ENCODE measurements at places on chromosomes 12 and 14. TPM values are rescaled to one million over a fixed set of nuclear protein-coding genes. Genes with fewer than 3 reads are reported as not detected.

DNA sequence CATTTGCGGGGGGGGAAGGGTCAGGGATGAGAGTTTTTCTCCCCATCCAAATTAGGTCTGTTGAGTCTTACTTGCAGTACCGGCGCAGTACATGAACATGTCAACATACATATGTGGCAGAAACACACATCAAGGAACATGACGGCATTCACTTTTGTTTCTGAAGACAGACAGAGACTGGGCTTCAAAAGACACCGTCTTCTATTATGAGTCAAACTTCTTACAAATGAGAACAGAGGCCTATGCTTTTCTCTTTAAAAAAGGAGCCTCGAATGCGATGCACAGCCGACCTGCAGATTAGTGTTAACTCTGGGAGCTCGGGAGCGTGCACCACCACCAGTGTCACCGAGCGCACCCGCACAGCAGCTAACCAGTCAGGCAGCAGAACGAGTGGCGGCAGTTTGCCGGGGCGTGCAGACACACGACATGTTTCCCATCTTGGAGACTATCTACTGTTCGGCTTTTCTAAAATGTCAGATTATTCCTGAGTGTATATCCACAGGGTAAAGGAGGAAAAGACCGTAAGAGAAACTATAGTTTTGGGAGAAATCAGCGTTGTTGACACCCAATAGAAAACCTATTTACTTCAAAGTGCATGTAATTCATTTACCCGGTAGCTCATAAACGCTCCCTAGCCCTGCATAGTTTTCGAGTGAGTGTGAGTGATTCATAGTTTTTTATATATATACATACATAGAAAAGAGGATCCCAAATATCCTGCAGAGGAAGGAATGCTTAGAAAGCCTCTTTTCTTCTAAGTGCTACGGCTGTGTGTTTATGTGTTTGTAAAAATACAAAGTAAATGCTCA, 33.0 kb downstream of the UBR7 start:
- no peak for DNase-seq

DNA sequence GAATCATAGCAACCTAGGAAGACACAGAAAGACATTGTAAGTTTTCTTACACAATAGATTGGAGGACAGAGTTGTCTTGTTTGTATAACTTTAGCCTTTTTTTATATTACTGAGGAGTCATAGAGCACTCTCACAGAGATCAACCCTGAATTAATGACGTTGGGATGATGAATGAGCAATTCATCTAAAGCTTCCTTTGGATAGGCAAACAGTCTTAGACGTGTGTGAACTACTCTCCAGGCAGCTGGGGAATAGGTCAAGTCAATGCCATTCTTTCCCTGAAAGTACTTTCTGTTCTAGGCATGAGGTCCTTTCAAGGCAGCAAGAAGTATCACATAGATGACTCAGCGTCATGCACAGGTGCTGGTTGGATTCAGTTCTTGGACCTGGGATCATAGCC, 369.1 kb upstream of the NOVA1 start:
- DNase-seq, result no peak

DNA sequence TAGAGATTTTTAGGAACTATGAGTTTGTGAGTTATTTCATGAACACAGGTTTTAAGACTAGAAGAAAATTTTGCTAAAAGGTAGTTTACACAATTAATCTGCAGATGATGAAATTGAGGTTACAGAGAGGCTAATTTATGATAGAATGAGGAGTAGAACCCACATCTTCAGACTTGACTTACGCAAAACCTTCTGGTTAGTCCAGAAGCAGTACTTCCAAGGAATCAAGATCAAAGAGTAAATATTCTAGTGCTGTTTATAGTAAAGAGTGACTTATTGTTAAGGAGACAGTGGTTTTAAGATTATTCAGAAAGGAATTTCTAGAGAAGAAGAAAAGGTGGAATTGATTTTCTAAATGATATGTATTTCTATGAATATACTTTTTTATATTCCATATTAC, 10.6 kb upstream of the KITLG start:
- DNase-seq, result no peak

- no peak for DNase-seq
Measured at GRCh38 chr14:31457665-31458659, 656 bp upstream of the DTD2 start.

CCDC175 gene
- total RNA-seq, result not detected

GALNT16 gene
- 6.7 TPM for total RNA-seq

- DNase-seq, result no peak
Measured at GRCh38 chr12:47819138-47819895, 386 bp downstream of the HDAC7 start.

GRCh38 chr14:93733231-93733630, 55.1 kb downstream of the PRIMA1 start:
- DNase-seq, result no peak

FLVCR2 gene
- total RNA-seq, result 11.6 TPM

DNA sequence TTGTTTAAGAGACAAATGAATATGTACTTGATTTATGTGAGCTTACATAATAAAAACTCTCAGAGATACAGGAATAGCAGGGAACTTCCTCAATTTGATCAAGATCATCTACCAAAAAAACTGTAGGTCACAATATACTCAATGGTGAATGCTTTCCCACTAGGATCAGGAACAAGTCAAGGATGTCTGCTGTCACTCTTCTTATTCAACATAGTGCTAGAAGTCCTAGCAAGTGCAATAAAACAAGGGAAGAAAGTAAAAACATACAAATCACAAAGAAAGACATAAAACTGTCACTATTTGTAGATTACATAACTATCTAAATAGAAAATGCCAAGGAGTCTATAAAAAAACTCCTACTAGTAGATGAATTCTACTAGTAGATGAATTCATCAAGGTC, 41.9 kb upstream of the PAWR start:
- DNase-seq, result no peak

GRCh38 chr14:104686624-104687517, 2.5 kb upstream of the INF2 start:
- DNase-seq, result no peak

GRCh38 chr12:54277823-54278276, 2.1 kb downstream of the CBX5 start:
- DNase-seq, result no peak

TBX5 gene
- not detected for total RNA-seq

GUCY2C gene
- total RNA-seq, result not detected

DNA sequence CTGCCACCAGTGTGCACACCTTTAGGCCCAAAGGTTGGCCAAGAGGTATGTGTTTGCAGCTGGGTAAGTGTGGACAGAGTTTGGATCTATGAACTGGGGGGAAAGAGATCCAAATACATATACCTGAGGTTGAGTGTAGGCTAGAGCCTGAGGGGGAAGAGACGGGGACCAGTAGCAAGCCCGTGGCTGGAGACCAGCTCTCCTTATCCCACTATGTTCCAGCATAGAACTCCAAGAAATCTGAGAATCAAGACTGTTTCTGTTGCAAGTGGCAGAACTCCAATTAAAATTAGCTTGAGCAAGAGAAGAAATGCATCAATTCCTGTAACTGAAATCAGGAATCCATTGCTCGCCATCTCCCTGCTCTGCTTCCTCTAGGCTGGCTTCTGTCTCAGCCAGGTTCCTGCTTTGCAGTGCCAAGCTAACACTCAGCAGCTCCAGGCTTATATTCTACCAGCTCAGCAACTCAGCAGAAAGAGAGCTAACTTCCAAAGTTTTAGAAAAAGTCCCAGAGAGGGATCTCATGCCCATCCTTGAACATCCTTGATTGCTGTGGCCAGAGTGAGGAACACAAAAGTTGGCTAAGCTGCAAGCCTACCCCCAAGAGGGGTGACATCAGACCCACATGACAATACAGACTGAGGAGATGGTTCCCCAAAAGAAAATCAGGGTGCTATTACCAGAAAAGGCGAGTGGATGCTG, 1.5 kb upstream of the PCK2 start:
- DNase-seq, result no peak

ASIC1 gene
- total RNA-seq, result 1.1 TPM

TOMM20L gene
- not detected for total RNA-seq

DNA sequence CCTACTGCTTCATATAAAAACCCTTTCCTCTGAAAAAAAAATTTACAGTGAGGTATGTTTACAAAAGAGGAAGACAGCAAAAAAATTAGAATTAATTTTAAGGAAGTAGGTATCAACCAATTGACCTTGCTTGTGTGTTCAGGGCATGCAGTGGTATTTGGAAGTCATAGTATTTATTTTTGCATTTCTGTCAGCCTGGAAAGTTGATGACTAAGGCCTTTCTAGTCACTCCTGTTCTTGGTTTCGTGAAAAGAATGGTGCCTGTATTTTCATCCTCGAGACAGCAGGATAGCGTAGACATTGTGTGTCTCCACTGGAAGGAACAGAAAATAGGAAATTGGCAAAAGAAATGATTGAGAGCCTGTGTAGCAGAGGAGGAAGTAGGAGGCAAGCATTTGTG, 24.5 kb downstream of the SLC16A7 start:
- no peak for DNase-seq

PAN2 gene
- 41.6 TPM for total RNA-seq

SLC17A8 gene
- total RNA-seq, result not detected

DNA sequence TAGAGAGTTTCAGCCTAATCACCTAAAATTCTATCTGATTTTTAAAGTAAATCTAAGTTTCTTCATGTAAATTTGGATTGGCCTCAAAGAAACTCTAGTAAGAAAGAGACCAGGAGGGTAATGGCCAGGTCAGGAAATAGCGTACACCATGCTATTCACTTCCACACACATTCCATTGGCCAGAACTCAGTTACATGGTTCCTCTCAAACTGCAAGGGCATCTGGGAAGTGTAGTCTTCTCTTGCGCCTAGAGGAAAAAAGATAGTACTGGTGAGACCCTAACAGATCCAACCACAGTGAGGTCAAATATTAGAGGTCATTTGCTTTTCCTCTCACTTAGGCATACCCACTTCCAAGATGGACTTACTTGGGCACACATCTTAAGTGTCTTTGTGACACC, 39.1 kb downstream of the MBIP start:
- DNase-seq, result no peak

RFX4 gene
- not detected for total RNA-seq

DNA sequence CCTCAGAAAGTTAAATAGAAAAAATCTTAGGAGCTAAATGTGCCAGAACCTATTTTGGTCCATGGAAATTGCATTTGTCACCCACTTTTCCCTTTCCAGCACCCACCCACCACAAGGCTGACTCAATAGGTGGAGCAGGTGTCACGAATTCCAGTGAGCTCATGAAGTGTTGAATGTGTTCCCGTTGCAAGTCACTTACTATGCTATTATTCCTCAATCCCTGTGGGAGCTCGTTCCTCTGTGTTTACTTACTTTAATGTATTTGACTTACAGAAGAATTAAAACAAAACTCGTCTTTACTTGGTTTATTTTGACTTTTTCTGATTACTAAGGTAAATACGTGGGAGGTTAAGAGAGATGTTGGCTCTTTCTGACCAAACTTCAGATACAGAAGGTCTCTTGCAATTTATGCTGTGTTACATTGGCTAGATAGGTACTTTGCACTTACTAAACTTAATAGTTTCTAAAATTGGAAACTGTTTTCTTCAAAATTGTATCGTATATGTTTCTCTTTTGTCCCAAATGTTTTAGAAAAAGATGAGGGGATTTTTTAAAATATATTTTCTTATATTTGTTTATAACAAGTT, 269.4 kb upstream of the NOVA1 start:
- no peak for DNase-seq

DNA sequence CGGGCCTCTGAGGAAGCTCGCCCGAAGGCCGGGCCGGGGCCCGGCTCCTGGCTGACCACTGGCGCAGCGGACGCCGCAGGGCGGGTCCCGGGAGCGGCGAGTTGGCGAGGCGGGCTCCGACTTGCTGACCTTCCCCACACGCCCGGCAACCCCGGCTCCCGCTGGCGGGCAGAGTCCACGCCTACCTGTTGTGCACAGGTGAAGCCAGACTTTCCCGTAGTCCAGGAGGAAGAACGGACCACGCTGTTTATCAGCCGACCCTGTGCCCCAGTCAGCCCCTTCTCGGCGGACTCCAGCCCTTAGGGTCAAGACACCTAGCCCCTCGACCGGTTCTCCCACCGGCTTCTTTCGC, 407 bp downstream of the HEATR5A start:
- DNase-seq, result no peak

GRCh38 chr12:29943683-29944082, 159.9 kb upstream of the TMTC1 start:
- DNase-seq, result no peak

- DNase-seq, result no peak
Measured at GRCh38 chr12:88725592-88726143, 145.4 kb upstream of the KITLG start.

ERBB3 gene
- total RNA-seq, result 8.3 TPM

RPGRIP1 gene
- total RNA-seq, result 1.2 TPM

DNA sequence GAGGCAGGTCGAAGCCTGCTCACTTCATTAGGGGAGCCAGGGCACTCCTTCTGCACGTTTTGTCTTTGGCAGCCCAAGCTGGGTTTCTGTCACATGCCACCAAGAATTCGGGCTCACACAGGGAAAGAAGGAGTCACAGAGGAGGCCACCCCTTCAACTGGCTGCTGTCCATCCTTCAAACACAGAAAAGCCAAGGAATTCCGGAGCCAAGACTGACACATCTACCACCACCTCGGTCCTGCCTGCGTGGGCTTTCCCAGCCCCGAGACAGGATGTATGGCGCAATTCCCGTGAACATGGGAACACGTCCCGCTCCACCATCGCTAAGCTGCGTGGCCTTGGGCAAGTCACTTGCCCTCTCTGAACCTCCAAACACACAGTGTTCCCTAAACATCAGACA, 70.4 kb downstream of the NCOR2 start:
- DNase-seq, result no peak

- no peak for DNase-seq
Measured at GRCh38 chr12:3165078-3165980, 88.2 kb downstream of the TSPAN9 start.

GRCh38 chr12:98465950-98466602, 49.3 kb upstream of the TMPO start:
- DNase-seq, result no peak

DNA sequence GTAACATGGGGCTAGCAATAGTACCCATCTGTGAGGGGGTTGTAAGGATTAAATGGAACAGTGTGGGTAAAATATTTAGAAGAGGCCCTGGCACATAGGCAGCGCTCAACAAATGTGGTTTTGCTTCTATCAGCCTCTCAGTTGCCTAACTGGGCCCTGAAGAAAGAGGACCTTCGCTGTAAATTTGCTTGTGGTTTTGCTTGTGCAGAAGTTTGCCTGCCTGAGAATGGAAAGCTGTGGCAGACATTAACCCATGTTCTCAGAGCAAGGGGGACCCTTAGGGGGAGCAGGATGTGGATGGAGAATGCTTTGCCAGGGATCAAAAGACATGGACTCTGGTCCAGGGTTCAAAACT, 160.1 kb downstream of the BRMS1L start:
- no peak for DNase-seq

DNA sequence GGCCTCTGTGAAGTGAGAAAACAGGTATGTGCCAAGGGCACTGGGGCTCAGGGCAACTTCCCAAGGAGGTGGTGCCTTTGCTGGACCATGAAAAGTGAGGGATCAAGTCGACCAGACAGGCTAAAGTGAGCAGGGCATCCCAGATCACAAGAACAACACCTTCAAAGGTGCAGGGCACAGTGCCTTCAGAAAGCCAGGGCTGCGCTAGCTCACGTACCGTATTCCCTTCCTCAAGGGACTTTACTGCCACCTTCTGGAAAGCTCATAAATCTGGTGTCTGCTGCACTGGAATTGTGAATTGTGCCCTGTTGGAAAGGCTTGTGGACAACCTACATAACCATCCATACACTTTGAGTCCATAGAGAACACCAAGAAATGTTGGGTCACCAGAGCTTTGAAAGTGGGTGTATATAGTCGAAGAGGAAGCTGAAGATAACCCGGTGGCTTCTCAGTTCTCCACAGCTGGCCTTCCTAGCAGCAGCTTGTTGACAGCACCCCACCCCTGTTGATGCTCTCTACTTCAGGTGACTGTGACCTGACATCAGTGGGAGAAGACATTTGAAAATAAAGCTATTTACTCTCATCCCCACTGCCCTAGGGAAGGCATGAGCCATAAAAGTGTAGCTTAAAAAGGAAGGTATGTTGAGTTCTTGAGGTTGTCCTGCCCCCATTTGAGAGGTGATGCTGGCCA, 24.5 kb downstream of the FIGNL2 start:
- DNase-seq, result no peak
